ENCODE measurements at places on chromosomes 6 and 20.

GRCh38 chr6:101931766-101932165, 538.3 kb downstream of the GRIK2 start:
- no peak for DNase-seq

- peak; percentile 3 for DNase-seq
These were observed 47.8 kb downstream of the MYH7B start for GRCh38 chr20:35003211-35004031.

DNA sequence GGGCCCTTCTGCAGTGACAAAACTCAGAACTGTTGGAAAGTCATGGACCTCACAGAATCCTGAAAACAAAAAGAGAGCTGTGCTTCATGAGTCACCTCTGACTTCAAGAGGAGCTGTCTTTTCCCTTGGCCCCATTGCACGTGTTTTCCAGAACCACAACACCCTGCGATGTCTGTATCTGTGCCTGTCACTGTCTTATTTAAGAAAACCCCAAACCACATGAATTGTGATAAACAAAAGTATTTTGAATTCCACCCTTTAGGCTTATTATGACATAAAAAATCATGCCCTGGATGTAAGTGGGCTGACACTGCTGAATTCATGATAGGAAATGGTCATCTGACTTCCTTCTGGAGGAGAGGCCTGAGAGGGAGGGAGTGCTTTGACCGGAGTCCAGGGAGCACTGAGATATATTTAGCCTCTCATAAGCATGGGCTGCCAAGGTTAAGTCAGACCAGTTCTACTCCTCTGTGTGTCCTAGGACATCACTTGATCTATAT, 96.4 kb upstream of the DUSP22 start:
- DNase-seq = no peak

DNA sequence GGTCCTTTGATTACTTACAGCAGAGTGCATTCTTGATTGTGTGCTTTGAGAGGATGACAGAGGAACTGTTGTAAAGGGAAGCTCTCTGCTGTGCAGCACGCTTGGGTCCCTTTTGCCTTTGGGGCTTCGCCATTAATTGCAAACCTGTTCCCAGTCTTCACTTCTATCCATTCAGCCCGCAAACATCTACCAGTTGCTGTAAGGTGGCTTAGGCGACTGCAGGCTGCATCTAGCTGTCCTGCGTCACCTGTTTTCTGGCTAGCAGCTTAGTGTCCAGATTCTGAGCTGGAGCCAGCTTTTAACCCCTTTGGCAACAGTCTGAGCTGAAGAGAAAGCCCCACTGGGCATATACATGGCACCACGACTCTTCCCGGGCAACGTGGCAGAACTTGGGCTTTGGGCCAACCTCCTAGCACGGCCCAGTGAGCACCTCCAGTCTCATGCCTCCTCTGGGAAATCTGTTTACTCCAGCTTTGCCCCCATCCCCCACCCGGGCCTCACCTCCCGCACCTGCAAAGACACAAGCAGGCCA, 2.5 kb upstream of the FASTKD5 start:
- DNase-seq = no peak

GRCh38 chr6:53771785-53772624, 22.8 kb upstream of the LRRC1 start:
- DNase-seq = no peak

DNA sequence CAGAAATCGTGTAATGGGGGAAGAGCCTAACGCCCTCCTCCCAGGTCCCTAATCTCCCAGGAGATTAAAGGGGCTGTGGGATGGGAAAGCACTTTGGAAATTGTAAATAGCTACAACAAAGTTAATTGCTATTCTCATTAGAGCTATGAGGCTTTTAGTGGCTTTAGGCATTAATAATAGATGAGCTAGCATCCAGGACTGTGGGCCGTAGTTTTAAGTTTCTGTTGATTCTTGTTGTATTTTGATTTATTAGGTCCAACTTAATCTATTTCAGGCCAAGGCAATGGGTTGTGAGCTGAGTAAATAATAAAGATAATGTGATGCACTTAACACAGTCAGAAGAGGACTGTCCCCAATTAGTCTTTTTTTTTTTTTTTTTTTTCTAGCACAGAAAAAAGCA, 67.7 kb downstream of the ANKRD6 start:
- no peak for DNase-seq

DNA sequence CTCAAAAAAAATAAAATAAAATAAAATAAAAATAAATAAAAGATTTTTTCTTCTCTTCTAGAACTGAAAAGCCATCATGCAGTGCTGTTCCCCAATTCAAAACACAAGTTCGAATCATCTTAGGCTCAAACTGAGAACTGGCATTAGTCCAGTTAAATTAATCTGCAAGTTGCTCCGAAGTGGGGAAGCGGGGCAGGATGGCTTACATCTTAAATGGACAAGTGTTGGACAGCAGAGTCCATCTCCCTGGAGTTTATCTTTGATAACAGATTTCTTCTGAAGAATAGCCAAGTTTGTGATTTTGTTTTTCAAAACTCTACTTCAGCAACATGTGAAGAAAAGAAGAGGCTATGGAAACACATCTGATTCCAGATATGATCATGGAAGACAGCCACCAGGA, 111.3 kb upstream of the ASF1A start:
- no peak for DNase-seq

DNA sequence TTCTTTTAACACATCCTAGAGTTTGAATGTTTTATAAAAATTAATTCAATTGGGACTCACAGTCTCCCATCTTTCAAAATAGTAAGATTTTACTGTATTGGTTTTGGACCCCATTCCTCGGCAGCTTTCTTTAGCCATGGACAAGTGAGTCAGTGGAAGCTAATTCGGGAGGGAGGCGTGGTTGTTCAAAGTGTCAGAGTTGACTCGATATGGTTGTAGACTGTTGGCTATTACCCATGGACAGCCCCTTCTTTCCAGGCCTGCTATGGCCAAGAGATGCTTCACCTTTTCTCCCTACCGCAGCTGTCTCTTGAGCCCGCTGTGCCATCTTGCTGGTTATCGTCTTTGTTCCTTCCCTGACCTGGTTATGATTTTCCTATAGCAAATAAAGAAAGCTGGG, 243.0 kb downstream of the CD83 start:
- no peak for DNase-seq

GRCh38 chr20:46651091-46651962, at the start of gene SLC13A3:
Gene SLC13A3, minus strand, starts transcription at chr20:46651459. Its CDS starts 38 bp downstream, at chr20:46651421.
- DNase-seq = no peak

GRCh38 chr6:32195902-32196681, 3.6 kb upstream of the GPSM3 start:
- peak; percentile 65 for DNase-seq

- no peak for DNase-seq
These were observed 7.7 kb downstream of the NPEPL1 start for GRCh38 chr20:58700121-58700821.

GRCh38 chr6:6810727-6811126, 222.2 kb downstream of the LY86 start:
- DNase-seq = no peak

DNA sequence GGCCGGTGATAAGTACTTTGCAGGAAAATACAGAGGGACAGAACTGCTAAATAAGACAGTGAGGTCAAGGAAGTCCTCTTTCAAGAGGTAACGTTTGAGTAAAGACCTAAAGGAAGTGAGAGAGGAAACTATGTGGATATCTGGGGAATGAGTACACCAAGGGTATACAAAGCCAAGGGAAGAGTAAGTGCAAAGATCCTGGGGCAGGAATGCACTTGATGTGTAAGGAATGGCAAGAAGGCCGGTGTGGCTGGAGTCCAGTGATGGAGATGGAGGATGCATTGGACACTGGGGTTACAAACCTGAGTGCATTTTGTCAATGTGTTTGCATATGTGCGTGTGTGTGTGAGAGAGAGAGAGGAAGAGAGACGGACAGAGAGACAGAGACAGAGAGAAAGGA, 32.1 kb upstream of the TGM2 start:
- DNase-seq = no peak

DNA sequence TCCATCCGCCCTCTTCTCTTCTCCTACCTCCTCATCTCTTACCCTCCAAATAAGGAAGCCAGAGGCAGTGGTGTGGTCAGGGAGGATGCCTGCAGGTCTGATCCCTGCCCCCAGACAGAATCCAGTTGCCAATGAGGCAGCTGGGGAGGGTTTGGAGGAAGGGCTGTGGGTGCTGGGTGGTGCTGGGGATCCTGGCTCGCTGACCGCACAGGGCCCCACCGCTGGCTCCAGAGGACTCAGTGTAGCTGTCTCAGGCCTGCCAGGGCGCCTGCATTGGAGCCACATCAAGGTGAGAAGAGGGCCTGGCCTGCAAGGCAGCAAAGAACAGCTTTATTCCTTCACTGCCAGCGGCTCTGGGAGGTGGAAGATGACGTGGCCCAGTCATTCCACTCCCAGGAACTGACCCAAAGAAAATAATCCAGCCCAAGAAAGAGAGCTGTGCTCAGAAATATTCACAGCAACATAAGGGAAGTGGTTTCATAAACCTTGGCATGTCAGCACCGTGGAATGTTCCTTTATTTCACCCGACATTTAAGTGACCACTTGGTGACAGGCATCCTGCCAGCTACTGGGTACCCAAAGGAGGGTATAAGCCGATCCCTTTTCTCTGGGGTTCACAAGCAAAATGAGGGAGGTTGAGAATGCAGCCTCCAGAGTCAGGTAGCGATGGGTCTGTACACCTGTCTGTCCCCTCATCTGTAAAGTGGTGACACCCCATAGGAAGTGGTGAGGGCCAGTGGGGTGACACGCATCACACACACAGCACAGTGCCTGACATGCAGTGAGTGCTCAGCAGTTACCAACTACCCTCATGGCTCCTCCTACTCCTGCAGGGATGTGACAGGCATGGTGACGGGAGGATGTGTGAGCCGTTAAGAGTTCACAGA, 125.1 kb downstream of the SNX5 start:
- no peak for DNase-seq

DNA sequence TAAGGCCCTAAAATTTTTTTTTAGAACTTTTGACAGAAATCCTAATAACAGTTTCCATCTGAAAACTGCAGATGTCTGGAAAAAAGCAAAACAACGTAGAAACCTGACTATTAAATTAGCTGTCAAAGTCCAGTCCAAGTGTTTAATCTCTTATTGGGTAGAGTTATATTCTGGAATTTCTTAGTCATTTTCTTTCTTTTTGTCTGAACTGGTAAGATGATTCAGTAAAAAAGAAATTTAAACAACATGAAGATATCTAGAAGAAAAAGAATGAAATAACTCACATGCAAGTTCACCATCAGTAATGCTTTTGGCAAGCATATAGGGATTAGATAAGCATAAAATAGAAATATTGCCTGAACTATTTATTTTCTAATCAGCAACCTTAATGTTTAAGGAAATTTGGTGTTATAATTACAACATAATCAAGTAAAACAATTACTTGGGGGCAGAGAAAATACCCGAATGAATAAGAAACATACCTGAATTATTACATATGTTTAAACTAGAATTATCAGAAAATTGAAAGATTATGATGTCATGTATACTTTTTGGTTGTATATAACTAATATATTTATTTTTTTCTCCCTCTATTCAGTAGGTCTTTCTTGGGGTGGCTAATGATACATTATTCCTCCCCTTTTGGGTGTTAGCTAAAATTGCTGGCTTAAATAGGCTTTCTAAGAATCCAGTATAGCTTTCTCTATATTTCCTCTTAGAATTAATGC, 51.1 kb downstream of the FAM83B start:
- DNase-seq = no peak

GRCh38 chr20:1757606-1758512, 100.3 kb upstream of the SIRPG start:
- DNase-seq = no peak

GRCh38 chr6:52910091-52910490, 593 bp upstream of the GSTA3 start:
- no peak for DNase-seq

DNA sequence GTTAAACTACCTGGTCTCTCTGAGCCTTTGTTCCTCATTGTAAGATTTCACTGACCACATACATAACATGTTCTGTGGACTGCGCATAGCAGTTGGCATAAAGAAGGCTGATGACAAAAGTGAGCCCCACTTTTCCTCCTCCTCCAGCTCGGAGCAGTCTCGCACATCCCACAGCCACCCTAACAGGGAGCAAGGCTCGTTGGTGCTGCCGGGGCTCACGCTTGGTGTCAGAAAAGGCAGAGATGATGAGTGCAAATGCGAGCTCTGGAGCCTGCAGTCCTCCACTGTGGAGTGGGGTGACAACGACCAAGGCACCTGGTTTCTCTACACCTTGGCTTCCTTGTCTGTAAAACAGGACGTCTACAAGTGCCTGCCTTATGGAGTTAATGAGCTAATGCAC, 9.7 kb downstream of the TGM3 start:
- DNase-seq = no peak

GRCh38 chr6:101399616-101400162, 6.2 kb downstream of the GRIK2 start:
- DNase-seq = no peak

DNA sequence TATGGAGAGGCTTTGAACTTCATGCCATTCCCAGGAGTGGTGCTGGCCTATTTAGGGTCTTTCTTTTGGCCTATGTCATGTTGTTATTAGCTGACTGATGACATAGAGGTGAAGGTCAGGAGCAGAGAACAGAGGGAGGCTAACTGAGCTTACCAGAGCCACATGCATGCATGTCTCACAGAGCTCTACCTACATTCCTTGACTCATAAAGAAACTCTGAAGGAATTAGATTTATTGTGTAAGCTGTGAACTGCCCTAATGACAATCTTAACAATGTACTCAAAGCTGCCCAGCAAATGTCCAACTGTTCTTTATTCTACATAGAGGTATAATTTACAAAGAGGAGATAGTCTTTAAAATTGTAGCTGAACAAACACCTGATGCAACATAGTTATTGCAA, 192.7 kb upstream of the CNR1 start:
- no peak for DNase-seq

DNA sequence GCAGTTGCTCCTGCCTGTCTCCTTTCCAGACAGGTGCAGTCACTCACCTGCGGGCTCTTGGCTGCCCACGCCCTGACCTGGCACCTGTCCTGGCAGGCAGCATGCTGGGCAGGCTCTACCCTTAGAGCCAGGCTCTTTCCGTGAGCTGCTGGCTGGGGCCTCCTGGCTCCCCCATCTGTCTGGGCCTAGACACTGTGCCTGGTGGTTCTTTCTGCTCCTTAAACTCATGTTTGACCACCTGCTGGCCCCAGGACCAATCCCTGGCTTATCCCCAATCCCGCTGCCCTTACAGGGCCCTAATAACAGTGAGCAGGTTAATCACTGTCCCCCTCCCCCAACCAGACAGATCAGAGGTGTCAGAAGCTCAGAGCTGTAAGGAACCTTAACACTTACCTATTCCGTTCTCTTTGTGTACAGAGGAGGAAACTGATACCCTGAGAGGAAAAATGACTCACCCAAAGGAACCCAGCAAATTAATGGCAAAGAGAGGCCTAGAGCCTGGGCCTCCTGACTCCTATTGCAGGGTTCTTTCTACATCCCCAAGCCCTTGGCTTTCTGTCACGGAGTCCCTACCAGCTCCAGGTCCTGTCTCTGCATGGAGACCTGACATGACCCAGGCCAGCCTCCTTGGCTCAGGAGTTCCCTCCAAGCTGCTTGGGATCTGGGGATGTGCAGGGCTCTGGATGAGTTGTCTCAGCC, 54.7 kb downstream of the RAB44 start:
- DNase-seq = no peak

- DNase-seq = no peak
These were observed 468.9 kb downstream of the PKHD1 start for GRCh38 chr6:51618563-51618962.
